IPS-NIHi11 (cell line): ENCODE measurements at places on chromosomes 1 and 21.

DNA sequence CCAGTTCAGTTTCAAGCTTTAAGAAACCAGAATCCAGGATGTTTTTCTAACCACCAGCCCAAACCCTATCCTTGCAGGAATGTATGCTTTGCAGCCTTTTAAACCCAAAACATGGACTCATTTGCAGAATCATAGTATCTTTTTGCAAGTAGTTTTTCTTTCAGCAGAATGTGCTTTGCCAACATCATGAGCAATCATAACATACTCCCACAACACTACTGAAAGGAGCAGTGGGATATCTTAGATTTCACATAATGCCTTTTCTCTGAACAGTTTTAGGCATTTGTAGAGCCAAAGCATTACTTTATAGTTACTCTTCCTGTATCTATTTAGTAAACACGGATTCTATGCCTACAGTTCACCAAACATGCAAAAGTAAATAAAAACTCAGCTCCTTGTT lies 10.0 kb upstream of the SH2D2A start:
- no peak for DNase-seq

GRCh38 chr1:206998816-206999215 lies 28.6 kb upstream of the FCAMR start:
- DNase-seq: no peak

DNA sequence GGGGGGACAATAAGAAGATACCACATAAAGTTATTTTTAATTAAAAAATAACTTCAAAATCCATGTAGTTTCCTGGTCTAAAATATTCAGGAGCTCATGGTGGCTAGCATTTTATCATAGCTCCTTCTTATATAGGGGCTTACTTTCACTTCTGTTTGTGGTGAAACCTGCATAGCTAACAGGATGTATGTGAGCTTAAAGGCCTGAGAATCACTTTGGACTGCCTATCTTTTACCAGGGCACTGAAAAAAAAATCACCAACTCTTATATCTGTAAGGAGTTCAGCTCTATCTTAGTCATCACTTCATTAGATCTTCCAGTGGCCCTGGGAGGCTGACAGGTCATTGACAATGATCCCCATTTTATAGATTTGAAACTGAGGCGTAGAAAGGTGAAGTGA lies 21.3 kb downstream of the UROD start:
- no peak for DNase-seq

DNA sequence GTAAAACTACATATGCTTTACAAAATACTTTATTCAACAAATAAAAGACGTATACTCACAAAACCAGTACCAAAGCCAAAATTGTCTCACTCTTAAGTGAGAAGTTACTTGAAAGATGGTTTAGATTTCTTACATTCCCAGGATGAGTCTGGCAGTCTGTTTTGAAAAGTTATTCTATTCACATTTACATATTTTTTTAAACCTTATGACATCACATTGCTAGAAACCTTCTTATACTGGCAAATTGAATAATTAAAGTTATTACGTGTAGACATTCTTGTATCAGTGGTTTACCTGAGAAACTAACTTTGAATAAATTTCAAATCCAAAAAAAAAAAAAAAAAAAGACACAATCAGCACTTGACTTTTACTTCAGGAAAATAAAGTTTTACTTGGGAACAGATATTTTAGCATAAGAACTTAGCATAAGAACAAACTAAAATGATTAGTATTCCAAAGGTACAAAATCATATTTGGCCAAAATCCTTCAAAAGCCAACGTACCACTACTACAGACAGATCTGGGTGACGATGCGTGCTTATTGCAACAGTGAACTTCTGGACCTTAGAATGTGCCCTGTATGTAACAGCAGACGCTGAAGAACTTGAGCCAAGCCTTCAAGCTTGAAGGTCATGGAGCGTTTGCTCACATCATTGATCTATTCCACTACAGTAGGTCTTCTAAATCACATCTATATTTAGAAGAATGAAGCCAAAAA lies 2.5 kb downstream of the CDC42BPA start:
- DNase-seq: no peak

DNA sequence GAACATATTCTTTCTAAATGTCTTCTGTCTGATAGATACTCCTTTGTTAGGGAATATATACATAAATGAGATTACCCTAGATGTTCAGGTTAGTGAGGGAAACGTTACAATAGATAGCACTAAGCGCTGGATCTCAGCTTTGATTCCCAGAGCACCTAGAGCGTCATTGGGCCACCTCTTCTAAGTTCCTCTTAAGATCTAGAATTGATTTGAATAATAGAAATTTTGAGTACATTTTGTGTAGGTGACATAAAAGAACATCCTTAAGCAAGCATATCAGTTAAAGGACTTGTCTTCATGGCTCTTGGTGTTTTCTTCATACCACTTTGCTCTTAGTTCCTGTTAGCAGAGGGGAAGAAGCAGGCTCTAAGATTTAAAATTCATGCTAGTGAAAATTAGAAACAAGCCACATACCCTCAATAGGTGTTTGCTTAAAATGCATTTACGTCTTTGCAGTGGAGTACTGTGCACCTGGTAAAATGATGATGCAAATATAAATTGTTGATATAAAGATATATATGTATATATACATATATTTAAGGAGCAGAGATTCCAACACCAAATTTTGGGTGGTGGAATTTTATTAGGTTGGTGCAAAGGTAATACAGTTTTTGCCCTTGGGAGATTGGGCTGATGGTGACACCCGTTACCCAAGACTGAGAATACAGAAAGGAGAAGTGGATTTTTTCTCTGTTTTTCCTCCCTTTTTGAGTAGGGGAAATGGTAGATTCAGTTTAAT lies 47.1 kb downstream of the DYRK1A start:
- no peak for DNase-seq

- no peak for DNase-seq
Measured at GRCh38 chr21:40652436-40652835, 194.5 kb downstream of the DSCAM start.

DNA sequence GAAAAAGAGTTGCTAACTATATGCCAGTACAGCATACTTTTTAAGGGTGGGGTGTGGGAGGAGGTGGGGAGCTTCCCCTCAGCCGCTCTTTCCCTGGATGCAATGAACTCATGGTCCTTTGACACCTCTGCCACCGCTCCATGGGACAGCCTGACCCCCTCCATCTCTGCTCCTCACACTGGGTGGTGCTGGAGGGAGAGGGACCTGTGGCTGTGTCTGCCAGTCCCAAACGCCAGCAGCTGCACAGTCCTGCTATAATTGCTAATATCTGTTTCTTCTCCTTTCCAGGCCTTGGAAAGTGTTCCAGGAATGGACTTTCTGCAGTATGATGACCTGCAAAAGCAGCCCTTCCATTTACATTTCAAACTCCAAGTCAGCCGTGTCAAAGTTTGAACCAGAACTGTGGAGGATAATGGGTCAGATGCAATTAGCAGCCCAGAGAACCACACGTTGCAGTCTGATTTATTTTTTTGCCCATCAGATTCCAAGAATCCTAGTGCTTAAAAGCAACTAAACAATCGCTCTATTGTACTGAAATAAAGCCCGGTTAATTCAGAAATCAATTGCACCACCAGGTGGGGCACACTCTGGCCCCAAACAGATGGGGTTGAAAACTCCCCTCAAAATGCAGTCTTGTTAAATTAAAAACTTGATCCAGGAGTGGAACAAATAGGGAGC lies 160.7 kb upstream of the LMO4 start:
- no peak for DNase-seq

GRCh38 chr1:12649971-12650421 lies 6.1 kb downstream of the AADACL4 start:
- DNase-seq: no peak

DNA sequence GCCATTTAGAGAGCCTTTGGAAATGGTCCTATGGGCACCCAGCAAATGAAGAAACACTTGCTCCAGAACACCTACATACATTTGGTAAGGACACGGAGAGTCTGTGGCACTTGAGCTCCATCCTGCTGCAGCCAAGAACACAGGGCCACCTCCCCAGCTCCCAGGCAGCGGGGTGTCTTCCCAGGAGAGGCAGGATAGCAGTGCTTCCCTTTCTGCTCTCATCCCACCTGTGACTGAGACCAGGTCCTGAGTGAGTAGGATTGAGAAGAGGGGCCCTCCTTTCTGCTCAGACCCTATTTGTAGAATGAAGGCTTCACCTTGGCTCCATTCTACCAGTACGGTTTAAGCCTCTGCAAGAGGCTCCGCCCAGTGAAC lies 4.1 kb downstream of the C1orf174 start:
- no peak for DNase-seq

DNA sequence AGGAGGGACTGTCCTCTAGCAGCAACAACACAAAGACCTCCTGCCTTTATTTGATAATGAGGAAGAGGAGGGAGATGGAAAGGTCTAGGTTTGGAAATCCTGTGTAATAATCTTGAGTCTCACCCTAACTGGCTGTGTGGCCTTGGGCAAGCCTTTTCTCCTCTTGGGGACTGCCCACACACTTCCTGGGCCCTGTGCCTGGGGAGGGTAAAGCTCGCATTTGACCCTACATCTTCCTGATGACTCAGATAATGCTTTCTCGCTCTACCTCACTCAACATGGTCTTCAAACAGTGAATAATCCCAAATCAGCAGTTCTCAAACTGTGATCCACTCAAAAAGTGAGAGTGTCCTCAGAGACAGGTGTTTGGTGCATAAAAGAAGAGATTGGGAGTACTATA lies 81.2 kb downstream of the VWA5B1 start:
- no peak for DNase-seq

GRCh38 chr1:21051177-21051825 lies 125.4 kb downstream of the EIF4G3 start:
- no peak for DNase-seq

DNA sequence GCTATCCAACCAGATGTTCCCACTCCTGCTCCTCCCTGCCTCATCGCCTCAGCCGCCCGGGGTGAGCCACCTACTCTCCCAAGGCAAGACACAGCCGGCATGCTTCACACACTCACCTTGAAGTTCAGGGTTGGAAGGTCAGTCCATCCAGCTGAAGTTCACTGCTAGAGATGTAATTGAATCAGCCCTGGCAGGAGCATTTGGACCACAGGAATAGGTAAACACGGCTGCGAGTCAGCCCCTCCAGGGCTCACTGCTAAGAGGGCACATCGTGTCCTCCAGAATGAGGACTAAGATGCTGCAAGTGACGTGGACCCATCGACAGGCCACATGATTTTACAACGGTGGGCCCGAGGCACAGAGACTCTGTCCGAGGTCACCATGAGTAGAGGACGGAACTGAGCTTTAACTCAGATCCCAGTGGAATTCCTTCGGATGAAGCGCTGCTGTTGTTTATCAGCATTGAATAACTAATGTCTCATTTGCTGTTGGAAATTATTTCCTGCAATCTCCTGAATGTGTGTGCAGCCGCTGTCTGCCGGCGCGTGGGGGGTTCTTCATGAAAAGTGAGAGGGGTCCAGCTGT lies 41.9 kb downstream of the RSPH1 start:
- DNase-seq: no peak

GRCh38 chr21:35366394-35367080 lies 317.4 kb upstream of the RUNX1 start:
- DNase-seq: no peak

DNA sequence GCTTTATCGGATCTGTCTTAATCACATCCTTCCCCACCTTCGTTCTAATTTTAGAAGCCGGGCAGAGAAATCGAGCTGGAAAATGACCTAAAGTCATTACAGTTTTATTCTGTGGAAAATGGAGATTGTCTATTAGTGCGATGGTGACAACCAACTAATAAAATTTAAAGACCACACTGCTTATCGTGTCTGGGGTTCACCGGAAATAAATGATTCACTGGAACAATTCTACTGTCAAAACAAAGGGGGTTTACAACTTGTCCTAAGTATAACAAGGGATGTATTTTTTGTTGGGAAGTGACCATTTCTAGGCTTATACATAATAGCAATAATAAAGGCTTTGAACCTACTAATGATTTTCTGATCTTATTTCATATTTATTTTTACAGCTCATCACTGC lies 55.6 kb downstream of the B3GALNT2 start:
- no peak for DNase-seq

DNA sequence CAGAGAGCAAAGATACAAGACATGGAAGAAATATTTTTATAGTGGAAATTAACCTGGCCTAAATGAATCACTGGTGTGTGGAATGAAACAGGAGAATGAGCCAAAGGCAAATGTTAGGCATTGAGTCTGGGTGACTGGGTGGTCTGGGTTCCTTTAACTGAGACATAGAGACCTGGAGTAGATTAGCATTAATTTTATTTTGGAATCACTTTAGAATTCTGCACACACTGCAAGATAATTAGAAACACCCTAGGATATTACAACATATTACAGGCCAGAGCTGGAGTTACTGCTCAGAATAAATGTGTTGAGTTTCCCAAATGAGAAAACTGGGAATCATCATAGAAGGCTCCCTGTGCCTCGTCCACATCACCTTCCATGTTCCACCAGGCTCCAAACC lies 85.5 kb downstream of the PLPPR5 start:
- DNase-seq: no peak

DNA sequence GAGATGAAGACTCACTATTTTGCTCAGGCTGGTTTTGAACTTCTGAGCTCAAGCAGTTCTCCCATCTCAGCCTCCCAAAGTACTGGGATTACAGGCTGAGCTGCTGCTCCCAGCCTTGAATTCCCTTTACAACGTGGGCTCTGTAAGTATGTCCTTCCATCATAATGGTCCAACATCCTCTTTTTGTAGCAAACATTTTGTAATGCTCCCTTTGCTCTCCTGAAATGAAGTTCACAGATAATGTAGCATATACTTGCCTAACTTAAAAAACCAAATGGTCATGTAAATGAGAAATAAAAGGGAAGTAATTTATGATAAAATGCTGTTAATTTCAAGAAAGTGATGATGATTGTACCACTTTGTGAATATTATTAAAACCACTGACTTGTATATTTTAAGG lies 30.5 kb upstream of the THEM4 start:
- DNase-seq: no peak

DNA sequence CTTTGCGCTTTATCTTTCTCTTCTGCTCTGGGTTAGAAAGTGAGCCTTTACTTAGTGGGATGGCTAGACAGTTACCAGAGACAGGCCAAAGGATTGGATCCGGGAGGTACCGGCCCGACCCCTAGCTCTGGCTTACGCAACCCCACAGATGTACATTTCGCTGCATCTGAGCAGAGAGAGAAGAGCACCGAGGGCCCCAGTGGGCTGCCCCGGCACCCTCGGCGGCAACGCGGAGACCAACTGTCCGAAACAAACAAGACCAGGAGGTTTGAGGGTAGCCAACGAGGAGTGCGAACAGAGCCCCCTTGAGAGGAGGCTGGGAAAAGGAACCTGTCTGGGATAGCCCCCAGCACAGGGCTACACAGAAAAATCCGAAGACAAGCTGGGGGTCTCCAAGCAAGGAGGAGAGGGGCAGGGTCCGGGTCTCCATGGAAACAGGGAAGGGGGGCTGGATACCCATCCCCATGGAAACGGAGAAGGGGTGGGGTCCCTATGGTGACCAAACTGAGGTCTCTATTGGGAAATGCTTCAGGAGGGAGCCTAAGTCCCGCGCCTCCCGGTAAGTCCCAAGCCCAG lies 373 bp downstream of the MTF1 start:
- no peak for DNase-seq

GRCh38 chr1:78475888-78476610 lies 14.7 kb upstream of the PTGFR start:
- DNase-seq: no peak

- DNase-seq: no peak
Measured at GRCh38 chr1:185920602-185921001, 186.4 kb downstream of the HMCN1 start.
